ENCODE measurements at places on chromosomes 5 and 9.

GRCh38 chr9:109926421-109926869 is 146.4 kb downstream of the PALM2AKAP2 start:
- DNase-seq = no peak

GRCh38 chr5:150246835-150247234 is 42.7 kb downstream of the CAMK2A start:
- no peak for DNase-seq

- DNase-seq = peak; percentile 18
These were observed 14.3 kb downstream of the IL5 start for GRCh38 chr5:132528866-132529634.

DNA sequence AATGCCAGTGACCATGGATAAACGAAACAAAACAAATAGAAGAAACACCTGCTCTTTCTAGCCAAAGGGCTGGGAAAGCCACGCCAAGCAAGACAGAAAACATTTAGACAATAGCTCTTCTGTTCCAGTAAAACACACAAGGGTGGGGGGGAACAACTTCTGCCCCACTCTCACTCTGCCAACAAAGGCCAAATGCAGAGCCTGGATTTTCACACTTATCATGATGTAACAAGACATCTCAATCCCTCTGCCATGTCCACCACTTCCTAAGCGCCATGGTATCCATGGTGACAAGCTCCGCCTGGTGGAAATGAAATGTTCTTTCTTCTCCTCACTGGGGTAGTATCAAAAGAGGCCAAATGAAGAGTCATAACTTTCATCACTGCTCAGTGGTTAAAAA is 60.6 kb downstream of the DRD1 start:
- DNase-seq = no peak

GRCh38 chr5:1666221-1666620 is 133.4 kb downstream of the MRPL36 start:
- no peak for DNase-seq

DNA sequence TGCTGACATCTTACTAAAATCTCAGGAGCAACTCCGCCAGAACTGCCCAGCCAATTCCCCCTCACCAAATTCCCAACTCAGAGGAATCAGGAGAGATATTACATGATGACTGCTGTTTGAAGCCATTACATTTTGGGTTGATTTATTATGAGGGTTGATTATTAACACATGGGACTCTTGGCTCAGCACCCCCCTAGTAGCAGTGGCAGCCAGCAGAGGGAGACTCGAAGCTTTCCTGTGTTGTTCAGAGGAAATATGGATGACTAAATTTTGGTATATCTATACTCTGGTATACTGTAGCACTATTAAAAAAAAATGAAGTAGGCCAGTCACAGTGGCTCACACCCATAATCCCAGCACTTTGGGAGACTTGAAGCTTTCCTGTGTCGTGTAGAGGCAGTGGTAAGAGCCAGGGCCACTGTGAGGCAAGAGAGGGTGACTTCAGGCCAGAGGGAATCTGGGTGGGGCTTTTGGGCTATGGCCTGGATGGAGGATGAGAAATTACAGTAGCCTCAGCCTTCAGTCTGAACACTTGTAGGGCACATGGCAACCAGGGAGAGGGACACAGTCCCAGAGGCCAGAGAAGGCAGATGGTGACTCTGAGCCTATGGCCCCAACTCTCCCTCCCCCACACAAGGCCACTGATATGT is 111.4 kb downstream of the LHX2 start:
- DNase-seq = no peak

GRCh38 chr9:104073770-104074133 is 20.4 kb upstream of the SMC2 start:
- no peak for DNase-seq

GRCh38 chr9:121498150-121498486 is 1.5 kb downstream of the GGTA1 start:
- no peak for DNase-seq

DNA sequence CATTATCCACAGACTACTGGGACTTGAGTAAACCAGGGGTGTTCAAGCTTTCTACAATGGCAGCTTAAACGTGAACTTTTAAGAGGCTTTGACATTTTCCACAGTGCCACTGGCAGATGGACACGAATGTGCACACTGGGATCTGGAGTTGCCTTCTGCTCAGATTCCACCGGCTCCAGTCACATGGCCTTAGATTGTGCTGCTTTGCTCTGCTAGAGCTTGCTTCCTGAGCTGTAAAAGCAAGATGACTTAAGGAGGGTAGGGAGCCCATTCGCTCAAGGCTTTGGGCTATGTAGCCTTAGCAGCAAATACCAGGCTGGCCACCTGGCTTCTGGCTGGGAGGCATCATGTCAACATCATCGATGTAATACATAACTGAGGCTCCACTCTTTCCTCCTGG is 436.9 kb downstream of the MED10 start:
- DNase-seq = no peak

GRCh38 chr5:134547579-134547978 is 22.1 kb downstream of the JADE2 start:
- no peak for DNase-seq

GRCh38 chr9:128694344-128694743 is 5.3 kb downstream of the SET start:
- no peak for DNase-seq

DNA sequence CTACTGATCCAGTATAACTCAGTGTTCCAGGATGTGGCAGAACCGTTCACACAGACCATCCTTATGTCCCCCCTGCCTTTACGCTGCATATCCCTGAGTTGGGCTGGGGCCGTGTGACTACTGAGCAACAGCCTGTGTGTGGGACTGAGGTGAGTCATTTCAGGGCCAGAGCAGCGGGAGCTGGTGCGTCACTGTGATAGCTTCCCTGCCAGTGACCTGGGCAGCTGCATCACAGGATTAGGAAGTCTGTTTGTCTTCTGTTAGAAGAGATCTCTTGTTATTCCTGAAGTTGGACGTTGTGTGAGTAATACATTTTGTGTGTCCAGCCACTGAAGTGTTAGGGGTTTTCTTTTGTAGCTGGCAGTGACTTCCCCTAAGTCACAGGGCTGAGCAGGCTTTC is 35.6 kb downstream of the TPPP start:
- no peak for DNase-seq

- DNase-seq = no peak
These were observed 7.2 kb upstream of the KLHL3 start for GRCh38 chr5:137743031-137743640.

DNA sequence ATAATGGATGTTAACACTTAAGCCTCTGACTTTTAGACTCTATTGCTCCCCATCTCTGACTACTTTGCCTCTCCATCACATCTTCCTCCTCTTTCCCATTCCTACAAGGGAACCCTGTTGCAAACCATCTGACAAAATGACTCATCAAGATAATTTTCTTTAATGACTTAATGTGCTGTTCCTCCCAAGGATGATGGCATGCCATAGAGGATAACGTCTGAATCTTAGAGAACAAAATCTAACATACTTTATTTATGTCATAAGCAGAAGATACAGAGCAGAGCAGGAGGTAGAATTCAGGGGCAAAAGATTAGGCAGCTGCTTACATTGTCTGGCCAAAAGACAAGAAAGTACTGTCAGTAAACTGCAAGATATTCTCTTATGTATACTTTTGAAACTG is 76.8 kb downstream of the FGF10 start:
- no peak for DNase-seq

GRCh38 chr5:149496166-149496565 is 55.1 kb downstream of the CSNK1A1 start:
- no peak for DNase-seq

DNA sequence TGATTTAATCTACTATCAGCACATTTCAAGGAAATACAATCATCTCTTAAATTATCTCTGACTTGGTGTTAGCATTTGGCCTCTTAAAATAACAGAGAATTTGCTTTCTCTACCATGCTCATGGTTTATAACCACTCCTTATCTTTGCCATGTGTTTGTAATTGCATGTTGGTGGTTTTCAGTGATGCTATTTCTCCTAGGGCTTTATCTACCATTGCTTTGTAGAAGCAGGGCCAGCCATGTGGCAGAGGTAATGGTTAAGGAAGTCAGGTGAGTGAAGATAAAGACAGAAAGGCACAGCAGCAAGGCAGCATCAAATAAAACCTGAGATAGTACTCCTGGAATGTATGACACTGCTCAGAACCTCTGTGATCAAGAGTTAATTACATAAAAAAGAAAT is 206.2 kb downstream of the FER start:
- no peak for DNase-seq

DNA sequence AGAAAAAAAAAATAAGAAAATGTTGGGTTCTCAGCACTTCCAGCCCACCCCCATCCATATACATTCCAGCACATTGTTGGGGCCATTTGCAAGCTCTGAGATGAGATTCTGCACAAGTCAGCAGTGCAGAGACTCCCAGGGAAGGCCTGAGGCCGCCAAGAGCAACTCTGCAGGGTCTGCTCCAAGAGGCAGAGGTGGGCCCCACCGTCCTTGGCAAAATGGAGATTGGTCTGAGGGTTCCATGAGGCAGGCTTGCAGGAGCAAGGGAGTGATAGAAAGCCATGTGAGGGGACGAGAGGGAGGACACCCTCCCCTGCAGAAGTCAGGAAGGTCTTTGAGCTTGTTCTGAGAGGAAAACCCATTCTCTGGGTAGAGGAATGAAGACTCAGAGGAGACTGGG is 51.9 kb upstream of the SAP30L start:
- no peak for DNase-seq

DNA sequence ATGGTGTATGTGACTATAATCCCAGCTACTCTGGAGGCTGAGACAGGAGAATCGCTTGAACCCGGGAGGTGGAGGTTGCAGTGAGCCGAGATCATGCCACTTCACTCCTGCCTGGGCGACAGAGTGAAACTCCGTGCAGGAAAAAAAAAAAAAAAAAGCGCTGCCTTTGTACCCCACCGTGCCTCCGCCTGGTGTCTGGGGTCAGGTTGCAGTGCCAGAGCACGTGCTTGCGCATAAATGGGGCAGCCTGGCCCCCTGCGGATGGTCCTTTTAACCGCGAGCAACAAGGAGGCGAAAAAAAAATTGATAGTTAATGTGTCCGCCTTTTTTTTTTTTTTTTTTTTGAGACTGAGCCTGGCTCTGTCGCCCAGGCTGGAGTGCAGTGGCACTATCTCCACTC is 6.3 kb upstream of the CCNB1 start:
- DNase-seq = no peak

- DNase-seq = no peak
These were observed 9.1 kb downstream of the PTCH1 start for GRCh38 chr9:95507464-95508241.

- DNase-seq = no peak
These were observed 167.7 kb downstream of the TARS1 start for GRCh38 chr5:33608344-33609041.

DNA sequence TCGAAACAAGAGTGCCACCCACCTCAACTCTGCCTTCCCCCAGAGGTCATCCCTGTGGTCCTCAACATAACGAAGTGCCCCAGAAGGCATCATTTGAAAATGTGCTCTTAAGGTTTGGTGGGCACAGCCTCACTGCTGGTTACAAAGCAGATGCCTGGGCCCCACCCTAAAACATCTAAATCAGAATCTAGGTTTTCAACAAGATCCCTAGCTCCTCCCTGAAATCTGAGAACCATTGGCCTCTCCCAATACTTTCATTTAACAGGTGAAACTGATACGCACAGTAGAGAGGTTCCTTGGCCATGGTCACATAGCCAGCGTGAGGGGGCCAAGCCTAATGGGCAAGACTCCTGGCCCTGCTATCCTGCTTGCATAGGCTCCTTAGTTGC is 376.2 kb upstream of the CLINT1 start:
- DNase-seq = no peak

GRCh38 chr9:128999581-129000206 is 28.4 kb downstream of the SH3GLB2 start:
- no peak for DNase-seq

- DNase-seq = no peak
These were observed 349.2 kb upstream of the MEF2C start for GRCh38 chr5:89232139-89232603.

- no peak for DNase-seq
These were observed 2.5 kb downstream of the FIBCD1 start for GRCh38 chr9:130936285-130937117.

- no peak for DNase-seq
These were observed 67.6 kb downstream of the UBAP1 start for GRCh38 chr9:34246453-34246852.

- no peak for DNase-seq
These were observed 7.7 kb downstream of the RAPGEF6 start for GRCh38 chr5:131627207-131627865.

GRCh38 chr5:125510651-125511050 is 764.2 kb upstream of the ZNF608 start:
- no peak for DNase-seq

DNA sequence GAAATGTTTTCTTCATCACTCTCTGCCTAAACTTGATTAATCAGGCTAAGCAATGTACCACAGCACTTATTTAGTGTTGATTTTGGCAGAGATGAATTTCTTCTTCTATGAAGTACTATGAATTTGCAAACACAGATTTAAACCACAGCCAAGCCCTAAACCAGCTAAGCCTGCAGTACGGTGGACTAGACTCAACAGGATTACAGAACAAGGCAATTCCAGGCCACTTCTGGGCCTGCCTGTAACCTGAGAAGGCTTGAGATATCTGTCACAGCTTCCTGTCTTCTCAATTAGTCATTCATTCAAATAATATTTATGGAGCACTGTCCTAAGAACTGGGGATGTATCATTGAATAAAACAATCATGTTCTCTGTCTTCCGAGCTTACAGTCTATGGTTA is 32.4 kb upstream of the CAST start:
- no peak for DNase-seq

DNA sequence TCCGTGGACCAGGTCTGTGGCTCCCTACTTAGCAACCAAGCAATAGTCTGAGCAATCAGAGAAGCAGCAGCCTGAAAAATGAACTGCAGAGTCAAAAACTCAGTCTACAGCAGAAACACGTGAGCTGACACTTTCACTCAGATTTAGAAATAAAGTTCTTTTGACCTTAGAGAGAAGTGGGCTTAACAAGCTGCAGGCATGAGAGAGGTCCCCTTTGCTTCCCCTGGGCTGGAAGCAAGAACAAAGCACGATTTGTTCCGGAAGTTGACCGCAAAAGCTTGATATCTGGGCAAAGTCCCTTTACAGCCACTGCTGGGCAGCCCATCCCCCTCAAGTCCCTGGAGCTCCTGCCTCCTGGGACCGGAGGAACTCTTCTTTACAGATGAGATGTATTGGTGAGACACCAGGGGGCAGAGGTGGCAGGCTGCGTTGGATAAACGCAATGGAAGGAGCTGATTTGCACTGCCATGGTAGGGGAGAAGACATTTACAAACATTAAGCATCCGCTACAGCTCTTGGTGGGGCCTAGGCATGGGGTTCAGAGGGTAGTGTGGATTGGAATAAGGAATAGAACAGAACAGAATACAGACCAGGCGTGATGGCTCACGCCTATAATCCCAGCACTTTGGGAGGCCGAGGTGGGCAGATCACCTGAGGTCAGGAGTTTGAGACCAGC is 5.8 kb upstream of the SOWAHA start:
- peak; percentile 58 for DNase-seq

- DNase-seq = peak; percentile 22
These were observed 1.3 kb downstream of the PHYHD1 start for GRCh38 chr9:128921881-128922763.

- no peak for DNase-seq
These were observed 74.3 kb downstream of the ZNF618 start for GRCh38 chr9:113950195-113951031.
